ENCODE measurements at places on chromosomes 11 and 22. TPM values are rescaled to one million over a fixed set of nuclear protein-coding genes. Genes with fewer than 3 reads are reported as not detected.
A peak's percentile ranks its signal among the peaks of the same experiment; 100 is the strongest.

- no peak for ATAC-seq
Measured at GRCh38 chr11:126293726-126294125, 10.1 kb upstream of the DCPS start.

DNA sequence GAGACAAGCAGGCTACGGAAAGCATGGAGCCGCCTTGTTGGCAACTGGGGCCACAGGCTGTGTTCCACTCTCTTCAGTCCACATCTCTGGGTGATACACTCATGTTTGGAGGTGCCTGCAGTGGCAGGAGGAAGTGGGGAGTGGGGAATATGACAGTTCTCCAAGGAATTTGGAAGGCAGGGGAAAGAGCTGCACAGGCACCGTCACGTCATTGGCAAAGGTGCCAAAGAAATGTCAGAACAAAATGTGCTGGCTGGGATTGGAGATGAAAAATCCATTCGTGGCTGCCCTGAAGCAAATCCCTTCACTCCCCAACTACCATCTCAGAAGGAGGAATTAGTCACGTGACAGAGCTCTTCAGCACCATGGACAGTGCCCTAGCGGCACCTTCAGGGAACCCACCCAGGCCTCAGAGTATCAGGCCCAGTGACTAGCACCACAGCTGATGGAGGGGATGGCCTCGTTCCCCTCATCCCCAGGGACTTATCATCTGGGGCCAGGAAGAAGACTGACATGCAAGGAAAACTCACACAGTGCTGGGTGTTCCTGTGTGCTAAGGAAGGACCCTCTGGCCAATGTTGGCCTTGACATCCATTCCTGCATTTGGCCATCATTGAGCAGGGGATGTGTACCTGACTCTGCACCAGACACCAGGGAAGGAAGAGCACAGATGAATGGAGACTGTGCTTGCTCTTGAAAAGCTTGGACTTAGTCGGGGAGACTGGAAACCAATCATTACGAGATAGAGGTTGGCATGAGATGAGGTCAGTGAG, 48.5 kb upstream of the PRDM11 start:
- ATAC-seq, result peak; percentile 44

The C22orf31 gene
- not detected for total RNA-seq

The C22orf42 gene
- total RNA-seq, result not detected

The SCGB1D2 gene
- total RNA-seq, result not detected
